Natural killer cell (primary cell): ENCODE measurements at places on chromosomes 1 and 21. TPM values are rescaled to one million over a fixed set of nuclear protein-coding genes. Genes with fewer than 3 reads are reported as not detected.

Gene DSCAM
- not detected for total RNA-seq

Gene CD5L
- not detected for total RNA-seq

Gene UBR4
- 178 TPM for total RNA-seq

Gene HES3
- total RNA-seq: not detected

Gene LMO4
- 50.1 TPM for total RNA-seq
